ENCODE measurements at places on chromosomes 2 and 18.

GRCh38 chr2:218398437-218399390 is 954 bp upstream of the CTDSP1 start:
- no peak for DNase-seq

DNA sequence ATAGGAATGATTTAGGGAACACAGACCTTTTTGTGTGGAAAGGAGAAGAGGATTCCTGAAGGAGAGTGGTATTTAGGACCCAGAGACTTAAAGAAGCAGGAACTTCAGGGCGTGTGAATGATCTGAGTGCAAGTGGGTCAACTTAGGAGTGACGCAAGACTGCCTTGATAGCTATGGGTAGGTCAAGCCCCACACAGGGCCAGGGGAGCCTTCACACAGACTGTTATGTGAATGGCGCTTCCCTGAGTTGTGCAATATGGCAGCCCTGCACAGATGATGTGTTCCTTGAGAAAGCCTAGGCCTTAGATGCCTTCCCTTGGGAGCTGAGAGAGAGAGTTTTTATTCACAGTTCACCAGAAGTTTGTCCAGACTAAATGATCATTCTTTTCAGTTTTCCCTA is 47.1 kb upstream of the IGFBP5 start:
- DNase-seq, result no peak

- no peak for DNase-seq
These were observed 114.8 kb upstream of the PTPRM start for GRCh38 chr18:7452331-7452730.

DNA sequence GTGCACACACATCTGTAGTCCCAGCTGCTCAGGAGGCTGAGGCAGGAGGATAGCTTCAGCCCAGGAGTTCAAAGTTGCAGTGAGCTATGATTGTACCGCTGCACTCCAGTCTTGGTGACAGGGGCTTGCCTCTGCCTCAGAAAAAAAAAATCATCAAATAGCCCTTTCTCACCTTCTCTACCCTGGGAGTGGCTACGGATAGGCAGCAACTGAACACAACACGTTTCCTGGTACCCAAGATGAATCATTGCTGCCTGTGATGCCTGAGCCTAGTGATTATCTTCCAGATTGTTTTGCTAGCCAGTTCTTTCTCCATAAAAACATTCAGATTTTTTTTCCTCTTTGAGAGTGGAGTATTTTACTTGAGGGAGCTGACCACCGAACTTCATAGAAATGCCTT is 13.5 kb downstream of the INPP4A start:
- DNase-seq, result no peak

- no peak for DNase-seq
These were observed 1657.0 kb downstream of the LRP1B start for GRCh38 chr2:140473851-140474250.

DNA sequence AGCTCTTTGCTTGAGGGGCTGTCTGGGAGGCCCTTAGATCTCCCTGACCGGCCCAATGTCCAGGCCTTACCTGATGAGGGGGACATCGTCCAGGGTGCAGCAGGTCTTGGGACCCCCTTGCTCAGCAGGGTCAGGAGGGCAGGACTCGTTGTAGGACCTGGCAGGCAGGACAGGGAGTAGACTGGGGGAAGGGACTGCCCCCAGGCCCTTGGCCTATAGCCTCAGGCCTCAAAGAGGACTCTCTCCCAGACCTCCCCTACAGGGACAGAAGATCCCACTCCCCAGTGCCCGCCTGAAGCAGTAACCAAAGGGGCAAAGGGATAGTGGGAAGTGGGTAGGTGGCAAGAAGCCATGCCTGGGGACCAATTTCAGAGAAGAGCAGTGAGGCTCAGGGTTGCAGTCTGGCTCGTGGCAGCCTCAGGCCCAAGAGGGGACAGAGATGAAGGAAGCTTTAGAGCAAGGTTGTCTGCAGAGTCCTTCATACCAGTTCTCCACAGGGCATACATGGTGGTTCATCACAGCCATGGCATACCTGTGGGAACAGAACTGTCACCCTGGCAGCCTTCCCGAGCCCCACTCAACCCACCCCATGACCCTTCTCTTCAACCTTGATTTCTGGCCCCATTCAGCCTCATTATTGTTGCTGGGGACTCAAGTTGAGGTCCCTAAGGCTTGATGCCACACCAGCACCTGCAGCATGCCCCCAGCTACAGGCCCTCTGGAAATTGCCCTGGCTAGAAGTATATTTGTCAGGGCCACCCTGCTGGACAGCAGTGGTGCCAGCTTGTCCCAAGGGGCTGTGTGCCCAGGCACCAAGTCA is 1.3 kb downstream of the TMEM150A start:
- no peak for DNase-seq

DNA sequence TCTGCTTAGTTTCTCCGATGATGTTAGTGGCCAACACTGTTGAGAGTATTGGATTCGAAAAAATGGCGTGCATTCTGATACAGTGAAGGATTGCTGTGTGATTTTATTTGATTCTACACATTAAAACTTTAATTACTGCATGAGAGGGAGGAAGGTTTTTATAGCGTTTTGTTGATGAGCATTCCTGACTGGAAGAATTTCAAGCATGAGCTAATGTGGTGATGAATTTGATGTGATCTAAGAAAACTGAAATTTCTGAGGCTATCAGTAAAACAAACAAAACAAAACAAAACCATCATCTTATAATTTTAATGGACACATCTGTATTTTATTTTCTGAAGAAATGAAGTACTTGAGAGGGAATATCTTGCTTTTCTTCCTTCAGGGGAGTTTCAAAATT is 59.6 kb downstream of the ITGB6 start:
- no peak for DNase-seq

- no peak for DNase-seq
These were observed 110.0 kb upstream of the EPAS1 start for GRCh38 chr2:46187112-46187618.

DNA sequence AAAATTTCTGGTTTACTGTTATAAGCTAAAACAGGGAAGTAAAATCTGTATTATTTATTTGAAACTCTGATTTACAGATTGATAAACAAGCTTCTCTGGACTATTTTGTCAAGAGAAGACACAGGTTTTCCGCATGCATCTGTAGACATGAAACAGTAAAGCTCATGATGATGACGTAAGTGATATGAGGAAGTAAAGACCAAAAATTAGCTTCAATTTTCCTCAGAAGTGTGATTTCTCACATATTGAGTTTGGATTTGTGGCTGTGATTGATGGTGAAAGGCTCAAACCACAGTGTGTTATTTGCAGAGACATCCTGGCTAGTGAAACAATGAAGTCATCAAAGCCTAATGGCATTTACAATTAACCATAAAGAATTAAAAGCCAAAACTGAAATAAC is 12.6 kb upstream of the LONRF2 start:
- DNase-seq, result no peak

- DNase-seq, result no peak
These were observed 242.3 kb downstream of the ATAD2B start for GRCh38 chr2:23684395-23685176.

- no peak for DNase-seq
These were observed 1201.0 kb upstream of the LRRTM1 start for GRCh38 chr2:81505586-81505985.

DNA sequence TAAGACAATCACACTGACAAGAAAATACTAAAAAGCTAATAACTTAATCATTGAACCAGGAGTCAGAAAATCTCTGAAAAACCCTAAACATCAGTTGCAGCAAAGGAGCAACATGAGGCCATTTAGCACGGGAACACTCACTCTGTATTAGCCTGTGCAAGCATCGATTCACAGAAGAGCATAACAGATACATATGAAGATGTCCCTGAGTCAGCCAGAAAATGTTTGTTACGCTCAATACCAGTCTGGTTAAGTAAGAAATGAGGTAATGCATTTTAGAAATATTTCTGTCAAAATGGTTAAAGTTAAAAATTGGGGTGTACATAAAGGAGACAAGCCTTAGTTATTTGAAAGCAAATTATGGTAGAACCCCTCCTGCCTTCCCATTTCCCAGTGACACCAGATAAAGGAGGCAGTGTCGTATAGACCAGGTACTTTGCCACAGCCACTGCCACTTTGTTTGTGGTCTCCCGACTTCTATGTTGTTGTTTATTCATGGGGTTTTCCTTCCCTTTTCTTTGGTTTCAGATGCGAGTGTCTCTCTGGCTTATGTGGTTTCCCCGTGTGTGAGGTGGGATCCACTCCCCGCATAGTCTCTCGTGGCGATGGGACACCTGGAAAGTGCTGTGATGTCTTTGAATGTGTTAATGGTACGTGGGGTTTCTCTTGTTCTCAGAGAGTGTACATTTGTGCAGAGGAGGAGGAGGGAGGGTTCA is 108.6 kb downstream of the CRIM1 start:
- no peak for DNase-seq

GRCh38 chr2:67304300-67304890 is 92.7 kb upstream of the ETAA1 start:
- no peak for DNase-seq

DNA sequence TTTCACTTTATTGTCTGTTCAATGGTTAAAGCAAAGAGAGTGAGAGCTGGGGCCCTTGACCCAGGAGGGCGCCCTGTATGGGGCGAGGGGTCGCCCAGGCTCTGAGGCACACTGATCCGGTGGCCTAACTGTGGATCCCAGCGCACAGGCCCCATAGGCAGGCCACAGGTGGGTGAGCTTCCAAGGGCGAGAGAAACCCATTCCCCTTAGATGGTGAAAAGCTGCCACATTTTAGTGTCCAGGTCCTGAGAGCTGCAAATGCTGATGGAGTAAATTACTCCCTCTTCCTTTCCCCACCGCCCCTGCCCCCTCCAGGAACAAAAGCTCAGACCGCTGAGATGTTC is 5.9 kb upstream of the DLX2 start:
- no peak for DNase-seq

DNA sequence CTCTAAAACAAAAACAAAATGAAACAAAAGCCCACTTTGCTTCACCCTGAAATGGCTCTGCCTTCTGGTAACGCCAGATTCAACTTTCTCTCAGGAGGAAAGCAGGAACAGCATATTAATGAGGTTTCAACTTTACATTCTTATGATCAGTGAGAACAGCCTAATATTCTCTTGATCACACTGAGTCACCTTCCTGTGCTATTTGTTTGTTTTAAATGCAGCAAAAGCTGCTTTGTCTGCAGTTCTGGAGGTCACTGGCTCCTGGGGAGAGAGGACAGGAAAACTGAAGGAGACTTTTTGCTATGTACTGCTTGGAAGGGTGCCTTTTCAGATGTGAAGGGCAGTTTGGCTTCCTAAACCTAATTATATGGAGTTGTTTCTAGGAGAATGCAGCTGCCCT is 48.1 kb downstream of the MAIP1 start:
- DNase-seq, result no peak

DNA sequence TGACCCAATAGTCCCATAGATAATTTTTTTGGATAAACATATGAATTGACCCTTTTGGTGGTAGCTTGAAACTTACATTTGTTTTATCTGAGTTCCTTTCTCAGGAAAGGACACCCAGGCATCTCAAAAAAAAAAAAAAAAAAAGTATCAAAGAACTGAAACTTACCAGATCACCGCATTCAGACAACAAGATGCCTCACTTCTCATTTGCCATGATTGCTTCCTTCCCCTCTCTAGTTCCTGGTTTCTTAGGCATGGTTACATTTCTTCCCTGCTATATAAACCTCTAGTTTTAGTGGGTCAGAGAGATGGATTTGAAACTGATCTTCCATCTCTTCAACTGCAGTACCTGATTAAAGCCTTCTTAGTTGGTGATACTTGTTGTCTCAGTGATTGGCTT is 240.1 kb downstream of the ACKR3 start:
- DNase-seq, result no peak

DNA sequence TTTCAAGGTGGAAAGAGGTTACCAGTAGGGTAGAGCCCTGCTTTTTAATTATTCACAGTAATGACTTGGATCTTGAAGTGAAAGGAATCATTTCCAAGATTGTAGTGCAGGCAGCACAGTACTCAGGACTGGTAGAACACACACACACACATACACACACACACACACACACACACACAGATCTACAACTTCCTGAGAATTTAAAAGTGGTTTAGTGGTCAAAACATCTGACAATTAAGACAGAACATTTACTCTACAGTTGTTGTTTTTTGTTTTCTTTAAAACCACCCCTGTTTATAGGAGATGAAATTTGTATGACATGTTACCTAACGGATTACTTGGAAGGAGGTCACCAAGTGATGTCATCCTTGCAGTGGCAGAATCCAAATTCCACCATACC is 146.7 kb upstream of the VRK2 start:
- no peak for DNase-seq

GRCh38 chr2:152440049-152440448 is 105.1 kb downstream of the FMNL2 start:
- no peak for DNase-seq

DNA sequence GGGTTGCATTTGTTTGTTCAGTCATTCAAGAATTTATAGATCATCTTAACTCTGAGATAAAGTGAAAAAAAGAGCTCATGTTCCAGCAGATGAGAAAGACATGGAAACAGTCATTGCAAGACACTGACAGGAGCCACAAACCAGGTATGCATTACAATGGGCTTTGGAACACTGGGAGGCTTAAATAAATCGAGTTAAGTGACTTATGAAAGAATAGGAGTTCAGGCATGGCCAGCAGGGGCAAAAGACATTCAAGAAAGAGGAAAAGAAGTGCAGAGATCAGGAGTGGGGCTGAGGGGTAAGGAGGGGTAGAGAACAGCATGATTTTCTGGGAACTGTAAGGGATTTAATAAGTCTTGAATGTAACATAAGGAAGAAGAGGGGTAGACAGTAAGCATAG is 121.2 kb upstream of the EPC2 start:
- no peak for DNase-seq

DNA sequence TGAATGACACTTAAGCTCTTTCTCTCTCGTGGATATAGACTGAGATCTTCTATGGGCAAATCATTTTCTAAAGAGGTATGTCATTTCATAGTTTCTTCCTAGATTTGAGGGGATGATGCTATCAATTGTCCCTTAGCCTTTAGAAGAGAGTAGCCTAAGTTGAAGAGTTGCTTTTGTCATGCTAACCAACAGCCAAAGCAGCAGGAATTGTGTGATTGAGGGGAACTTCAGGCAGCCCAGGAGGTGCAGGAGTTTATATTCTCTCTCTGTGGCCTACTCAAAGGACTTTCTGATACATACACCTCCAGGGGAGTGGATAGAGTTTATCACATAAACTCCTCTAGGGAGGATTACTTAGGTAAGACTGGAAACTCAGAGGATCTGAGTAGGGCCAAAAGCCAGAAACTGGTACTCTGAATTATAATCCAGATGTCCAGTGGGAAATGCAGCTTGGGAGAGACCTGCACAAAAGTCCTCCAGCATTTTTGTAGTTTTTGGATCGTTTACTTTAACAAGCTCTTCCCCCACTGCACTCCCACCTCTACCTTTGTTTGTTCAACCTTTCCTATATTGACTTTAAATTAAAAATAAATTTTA is 150.7 kb upstream of the CCDC68 start:
- DNase-seq, result no peak

DNA sequence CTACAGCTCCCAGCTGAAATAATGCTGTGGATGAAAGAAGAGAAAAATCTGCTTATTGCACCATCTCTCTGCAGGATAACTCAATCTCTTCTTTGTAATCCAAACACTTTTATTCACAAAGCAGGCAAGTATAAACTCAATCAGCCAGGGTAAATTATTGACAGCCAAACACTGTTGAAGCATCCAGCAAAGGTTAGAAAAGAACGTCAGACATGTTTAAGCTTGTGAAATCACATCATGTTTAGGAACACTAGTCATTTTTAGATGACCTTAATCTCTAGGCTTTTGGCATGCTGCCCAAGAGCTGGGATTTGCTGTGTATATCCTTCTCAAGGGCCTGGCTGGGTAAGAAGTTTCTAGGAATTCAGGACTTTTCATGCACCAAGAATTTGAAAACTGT is 1148.1 kb upstream of the FANCL start:
- DNase-seq, result no peak

- DNase-seq, result no peak
These were observed 89.0 kb downstream of the MARCHF4 start for GRCh38 chr2:216283038-216283900.

GRCh38 chr18:28728891-28729290 is 552.0 kb upstream of the CDH2 start:
- no peak for DNase-seq
